H4 (cell line): ENCODE measurements at places on chromosomes 2 and 18. TPM values are rescaled to one million over a fixed set of nuclear protein-coding genes. Genes with fewer than 3 reads are reported as not detected.

Gene LYPD6B
- 112 and 133 TPM in 2 replicates for total RNA-seq

Gene DSC3
- 0.02 TPM in 1 of 2 replicates, not detected in the other for total RNA-seq

DNA sequence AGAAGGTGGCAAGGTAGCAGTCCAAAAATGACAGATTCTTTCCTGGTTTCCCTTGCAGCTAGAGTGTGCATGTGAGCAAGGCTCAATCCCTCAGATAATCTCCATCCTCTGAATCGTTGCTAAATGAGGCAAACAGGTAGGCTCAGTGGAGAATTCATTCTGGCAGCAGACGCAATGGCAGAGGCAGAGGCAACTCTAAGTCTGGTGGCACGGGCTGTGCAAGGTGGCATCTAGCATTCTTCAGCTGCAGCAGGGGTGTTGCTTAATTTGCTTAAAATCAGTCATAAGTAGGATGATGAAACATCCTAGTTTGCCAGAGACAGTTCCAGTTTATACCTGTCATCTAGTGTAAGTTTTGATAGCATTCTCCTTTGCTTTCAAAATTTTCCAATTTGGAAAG lies 391.1 kb upstream of the MEX3C start:
- DNase-seq: no peak

DNA sequence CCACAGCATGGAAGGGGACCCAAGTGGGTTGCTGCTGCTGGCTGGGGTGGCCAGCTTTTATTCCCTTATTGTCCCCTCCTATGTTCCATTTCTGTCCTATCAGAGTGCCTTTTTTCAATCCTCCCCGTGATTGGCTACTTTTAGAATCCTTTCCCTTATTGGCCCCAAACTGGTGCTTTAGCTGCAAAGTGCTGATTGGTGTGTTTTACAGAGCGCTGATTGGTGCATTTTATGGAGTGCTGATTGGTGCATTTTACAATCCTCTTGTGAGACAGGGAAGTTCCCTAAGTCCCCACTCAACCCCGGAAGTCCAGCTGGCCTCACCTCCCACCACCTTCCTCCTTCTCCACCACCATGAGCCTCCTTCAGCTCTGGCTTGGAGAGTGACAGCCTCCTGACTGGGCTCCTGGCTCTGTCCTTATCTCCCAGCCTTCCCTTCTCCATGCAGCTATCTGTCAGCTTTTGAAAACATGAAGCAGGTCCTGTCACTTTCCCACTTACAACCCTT lies 20.7 kb upstream of the PLB1 start:
- DNase-seq: no peak

- DNase-seq: no peak
Measured at GRCh38 chr2:241752689-241753276, 18.4 kb downstream of the D2HGDH start.

- DNase-seq: no peak
Measured at GRCh38 chr2:205216580-205216979, 465.7 kb upstream of the NRP2 start.
